ENCODE measurements at places on chromosomes 1 and 21.

GRCh38 chr1:83829106-83829505 lies 169.8 kb downstream of the TTLL7 start:
- no peak for DNase-seq

- no peak for DNase-seq
Measured at GRCh38 chr21:45236481-45236880, 51.2 kb downstream of the POFUT2 start.

GRCh38 chr1:150805899-150806298 lies 2.2 kb downstream of the CTSK start:
- DNase-seq: no peak

DNA sequence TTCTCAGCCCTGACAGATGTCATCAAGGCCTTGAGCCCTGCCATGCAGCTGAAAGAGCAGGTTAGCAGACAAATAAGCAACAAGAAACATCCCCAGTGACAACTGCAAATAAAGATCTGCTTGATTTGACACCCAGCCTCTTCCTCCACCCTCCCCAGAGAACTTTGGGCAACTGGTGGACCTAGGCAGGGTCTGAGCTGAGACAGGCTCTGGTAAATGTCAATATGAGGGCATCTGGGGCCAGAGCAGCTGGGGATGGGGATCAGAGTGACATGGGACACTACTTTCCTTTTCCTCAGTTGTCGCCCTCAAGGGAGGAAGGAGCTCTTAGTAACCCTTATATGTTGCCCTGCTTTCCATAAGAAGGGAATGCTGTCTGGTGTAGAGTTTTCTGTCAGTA lies 544.1 kb downstream of the NEGR1 start:
- DNase-seq: no peak

GRCh38 chr1:203421246-203421645 lies 54.4 kb upstream of the PRELP start:
- DNase-seq: no peak

- DNase-seq: no peak
Measured at GRCh38 chr1:216785737-216786136, 62.5 kb upstream of the ESRRG start.

DNA sequence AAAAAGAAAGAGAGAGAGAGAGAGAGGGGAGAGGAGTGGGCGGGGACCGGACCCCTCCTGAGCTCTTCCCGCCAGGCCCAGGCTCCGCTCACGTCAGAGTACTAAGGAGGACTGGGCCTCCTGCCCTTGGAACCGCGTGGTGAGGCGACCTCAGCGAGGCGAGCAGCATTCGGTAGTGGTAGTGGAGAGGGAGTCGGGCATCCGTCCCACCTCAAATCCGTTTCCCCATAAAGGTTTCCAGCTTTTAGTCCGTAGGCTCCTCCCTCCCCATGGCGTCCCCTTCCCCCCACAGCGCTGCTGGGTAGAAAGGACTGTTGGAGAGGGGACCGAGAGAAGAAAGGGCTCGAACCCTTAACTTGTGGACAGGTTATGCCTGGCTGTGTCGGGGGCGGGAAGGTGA lies 124.4 kb upstream of the BARHL2 start:
- DNase-seq: no peak
